ENCODE measurements at places on chromosomes 6 and 20.

DNA sequence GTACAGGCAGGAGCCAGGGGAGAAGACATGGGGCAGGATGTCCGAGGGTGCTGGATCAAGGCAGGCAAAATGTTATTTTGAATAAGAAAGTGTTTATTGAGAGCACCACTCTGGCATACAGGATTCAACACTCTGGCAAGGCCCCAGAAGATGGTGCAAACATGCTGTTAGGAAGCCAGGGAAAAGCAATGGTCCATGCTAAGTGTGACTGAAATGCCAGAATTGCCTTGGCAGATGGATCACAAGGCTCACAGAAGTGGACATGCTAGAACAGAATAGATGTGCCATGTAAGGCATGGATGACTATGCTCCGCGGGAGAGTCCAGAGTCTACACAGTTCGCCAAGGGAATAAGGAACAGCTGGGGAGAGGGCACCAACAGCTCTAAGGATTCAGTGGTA lies 54.6 kb downstream of the QRSL1 start:
- no peak for DNase-seq

- no peak for DNase-seq
Measured at GRCh38 chr6:37122861-37123260, 47.1 kb upstream of the PIM1 start.

DNA sequence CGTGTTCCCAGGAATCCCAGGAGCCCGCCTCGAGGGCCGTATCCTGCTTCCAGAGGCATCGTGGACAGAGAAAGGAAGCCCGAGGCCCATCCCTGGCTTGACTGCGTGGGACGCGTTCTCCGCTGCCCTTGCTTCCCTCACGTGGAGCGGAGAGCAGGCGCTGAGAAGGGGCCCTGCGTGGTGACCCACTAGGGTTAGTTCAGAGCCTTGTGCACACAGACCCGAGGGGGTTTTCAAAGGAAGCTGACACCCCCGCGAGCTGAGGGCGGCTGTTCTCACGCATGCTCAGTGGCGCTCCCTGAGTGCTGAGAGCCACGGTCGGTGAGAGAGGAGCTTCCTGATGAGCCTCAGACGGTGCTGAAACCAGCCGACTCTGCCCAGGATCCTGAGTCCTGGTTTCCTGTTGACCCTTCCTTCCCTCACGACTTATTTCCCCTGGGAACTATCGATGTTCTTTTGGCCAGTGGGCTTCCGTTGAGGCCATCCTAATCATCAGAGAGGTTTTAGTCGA lies 28.9 kb upstream of the CCR6 start:
- DNase-seq = no peak

DNA sequence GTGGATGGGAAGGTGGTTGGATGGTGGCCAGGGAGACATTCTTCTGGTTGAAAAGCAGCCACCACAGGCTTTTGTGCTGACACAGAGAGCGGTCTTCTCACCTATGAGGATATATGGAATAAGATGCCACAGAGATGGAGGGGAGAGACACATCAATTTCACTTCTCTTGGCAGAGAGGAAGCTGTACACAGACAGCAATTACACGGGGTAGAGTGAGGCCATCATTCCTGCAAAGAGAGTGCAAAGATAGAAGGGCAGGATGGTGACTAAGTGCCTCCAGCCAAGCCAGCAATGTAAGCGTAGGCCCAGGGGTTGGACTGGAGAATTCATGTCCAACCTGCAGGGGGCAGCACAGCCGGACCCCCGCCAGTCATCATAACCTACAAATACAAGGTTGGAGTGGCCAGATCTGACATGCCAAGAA lies 56.4 kb downstream of the NRN1 start:
- DNase-seq = no peak

DNA sequence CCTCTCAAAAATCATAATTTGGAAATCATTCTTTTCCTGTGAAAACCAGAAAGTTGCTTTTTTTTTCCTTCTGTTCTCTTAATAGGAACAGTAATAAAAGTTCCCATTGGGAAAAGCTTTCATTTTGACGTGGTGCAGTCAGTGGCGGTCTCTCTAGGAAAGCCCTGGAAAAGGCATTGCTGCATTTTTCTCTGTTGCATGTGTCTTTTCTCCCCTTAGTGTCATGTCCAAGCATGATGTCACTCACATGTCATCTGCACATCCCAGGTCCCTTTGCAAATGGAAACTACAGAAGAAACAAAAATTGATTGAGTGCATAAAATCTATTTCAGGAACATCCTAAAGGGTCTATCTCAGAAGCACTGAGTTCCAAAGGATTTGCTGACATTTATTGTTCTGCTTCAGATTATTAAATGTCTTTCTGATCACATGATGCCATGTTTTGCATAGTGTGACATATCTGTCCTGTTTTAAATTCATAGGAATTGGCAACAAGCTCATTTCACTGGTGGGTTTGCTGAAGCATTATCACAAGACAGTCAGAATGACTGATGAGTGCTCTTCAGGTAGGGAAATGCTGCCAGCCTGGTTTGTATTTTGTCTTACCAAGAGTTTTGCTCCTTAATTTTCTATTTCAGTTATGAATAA lies 208.7 kb downstream of the SOX4 start:
- DNase-seq = no peak

DNA sequence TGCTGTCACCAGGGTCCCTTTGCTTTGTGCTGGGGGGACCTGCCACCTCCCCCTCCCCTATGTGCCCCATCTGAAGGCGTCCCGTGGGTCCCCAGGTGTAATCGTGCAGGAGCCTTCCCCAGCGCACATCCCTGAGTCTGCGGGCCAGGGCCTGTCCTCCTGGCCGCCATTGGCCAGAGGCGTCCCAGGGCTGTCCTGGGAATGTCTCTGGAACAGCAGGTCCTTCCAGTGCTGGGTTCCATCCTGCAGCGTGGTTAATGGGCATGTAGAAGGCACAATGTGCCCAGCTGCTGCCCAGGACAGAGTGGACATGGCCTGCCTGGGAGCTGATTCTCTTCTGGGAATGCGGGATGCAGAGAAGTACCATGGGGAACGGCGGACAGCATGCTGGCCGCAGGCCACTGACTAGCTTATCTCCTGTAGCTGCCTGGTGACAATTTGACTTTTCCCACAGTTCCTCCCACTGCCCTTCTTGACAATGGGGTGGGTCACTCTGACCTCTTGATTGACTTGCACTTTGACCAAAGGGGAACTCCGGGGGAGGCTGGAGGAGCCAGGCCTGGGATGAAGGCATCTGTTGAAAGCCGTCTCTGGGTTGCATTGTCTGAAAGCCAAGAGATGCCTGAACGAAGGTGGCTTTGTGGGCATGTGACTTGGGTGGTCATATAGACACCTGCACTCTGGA lies 64.0 kb downstream of the CTCFL start:
- no peak for DNase-seq

DNA sequence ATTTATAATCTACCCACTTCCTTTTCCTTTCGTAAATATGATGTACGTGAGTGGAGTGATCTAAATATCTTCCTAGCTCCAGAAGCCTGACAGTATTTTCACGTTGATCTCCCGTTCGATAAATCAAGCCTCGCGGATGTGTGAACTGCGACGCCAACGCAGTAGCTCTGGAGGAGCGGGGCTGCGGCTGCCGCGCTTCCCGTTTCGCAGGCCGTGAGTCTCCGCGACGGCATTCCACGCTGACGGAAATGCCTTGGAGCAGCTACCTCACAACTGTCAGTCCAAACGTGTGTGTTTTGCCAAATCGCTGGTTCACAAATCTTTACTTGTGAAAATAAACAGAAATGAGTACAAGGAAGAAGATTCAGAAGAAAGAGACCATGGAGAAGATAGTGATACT lies 41.2 kb downstream of the BTBD3 start:
- no peak for DNase-seq

- no peak for DNase-seq
Measured at GRCh38 chr6:134446218-134446848, 128.4 kb upstream of the SGK1 start.

DNA sequence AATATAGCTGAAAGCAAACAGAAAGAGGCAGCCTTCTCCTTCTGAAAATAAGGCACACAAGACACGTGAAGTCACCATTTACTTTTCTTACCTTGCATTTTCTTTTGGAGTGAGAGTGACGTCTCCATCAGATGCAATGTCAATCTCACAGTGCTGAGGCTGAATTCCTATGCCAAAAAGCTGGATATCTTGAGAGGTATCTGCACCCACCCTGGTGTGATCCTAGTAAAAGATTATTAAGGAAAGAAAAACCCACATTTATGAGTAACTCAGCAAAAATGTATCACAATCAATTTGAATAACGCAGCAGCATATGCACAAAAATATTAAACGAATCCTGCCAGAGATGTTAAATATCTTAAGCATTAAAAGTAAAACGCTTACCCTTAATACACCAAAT lies 121.4 kb upstream of the NUP153 start:
- DNase-seq = no peak

GRCh38 chr6:55184782-55185530 lies 10.6 kb downstream of the HCRTR2 start:
- DNase-seq = no peak

- DNase-seq = no peak
Measured at GRCh38 chr6:24668997-24669361, 2.1 kb downstream of the ACOT13 start.

DNA sequence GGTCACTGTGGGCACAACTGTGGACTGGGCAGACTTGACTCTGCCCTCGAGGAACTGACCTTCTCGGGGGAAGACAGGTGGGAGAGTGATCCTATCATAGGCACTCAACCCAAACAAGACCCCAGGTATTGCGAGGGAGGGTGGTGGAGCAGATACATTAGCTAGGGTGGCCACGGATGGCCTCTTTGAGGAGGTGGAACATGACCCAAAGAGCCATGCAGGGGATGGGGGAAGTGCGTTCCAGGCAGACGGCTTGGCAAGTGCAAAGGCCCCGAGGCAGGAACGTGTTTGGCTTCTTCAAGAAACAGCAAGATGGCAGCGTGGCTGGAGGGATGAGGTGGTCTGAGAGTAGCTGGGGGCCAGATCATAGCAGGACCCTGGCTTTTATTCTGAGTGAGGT lies 167.6 kb downstream of the NFATC2 start:
- no peak for DNase-seq

DNA sequence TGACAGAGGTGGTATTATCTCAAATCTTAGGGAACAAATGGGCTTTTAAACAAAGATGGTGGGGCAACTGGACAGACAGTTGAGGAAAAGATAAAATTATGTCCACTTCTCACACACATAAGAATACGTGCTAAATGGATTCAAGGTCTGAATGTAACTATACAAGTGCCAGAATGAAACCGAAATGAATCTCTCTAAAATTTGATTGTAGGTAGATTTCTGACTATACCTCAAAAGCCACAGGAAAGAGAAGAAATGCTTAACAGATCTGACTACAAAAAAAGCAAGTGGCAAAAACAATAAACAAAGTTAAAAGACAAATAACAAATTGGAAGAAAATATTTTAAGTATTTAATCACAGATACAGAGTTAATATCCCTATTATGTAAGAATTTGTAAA lies 182.7 kb upstream of the OLIG3 start:
- no peak for DNase-seq

GRCh38 chr6:139872665-139873064 lies 498.2 kb upstream of the CITED2 start:
- no peak for DNase-seq

DNA sequence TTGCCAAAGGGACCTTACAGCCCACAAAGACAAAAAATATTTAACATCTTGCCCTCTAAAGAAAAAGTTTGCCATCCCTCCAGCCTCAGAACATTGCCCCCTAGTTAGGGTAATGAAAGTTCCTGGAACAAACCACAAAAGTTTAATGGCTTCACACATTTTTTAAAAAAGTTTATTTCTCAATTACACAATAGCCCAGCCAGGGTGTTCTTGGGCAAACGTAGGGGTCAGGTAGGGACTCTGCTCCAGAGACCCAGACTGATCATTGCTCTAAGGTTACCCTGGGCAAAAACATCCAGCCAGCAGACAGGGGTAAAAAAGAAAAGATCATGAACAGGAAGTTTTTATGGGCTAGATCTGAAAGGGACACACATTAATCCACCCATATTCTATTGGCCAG lies 4.5 kb upstream of the ISM1 start:
- no peak for DNase-seq

DNA sequence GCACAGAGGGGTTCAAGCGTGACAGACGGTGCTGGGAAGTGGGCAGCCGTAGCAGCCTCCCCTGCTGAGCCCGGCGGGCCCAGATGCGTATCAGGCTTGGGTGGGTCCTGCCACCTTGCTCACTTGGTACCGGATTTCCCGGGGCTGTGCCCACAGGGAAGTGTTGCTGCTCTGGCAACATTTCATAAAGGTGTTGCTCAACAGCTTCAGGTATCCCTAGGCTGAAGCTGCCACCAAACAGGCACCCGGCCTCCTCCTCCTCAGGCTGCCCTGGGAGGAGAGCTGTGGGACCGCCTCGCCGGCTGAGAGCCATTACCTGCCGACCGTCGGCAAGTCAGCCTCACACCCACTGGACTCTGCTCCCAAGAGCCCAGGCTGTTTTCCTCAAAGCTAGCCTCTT lies 11.5 kb downstream of the PSMG4 start:
- no peak for DNase-seq

DNA sequence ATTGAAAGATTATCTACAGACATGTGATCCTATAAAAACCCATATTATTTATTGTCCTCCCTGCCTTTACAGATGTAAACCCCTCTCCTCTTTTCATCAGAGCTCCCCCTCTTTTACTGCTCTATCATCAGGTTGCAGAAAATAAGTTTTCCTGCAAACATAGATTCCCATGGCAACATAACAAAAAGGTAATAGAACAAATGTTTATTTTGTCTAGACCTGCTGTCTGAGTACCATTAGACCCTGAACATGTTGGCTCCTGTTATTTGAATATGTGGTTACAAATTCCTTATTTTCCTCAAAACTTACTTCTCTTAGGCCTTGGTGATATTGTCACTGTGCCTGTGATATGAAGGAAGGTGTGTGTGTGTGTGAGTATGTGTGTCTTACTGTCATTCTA lies 11.5 kb downstream of the MAPK14 start:
- DNase-seq = no peak

DNA sequence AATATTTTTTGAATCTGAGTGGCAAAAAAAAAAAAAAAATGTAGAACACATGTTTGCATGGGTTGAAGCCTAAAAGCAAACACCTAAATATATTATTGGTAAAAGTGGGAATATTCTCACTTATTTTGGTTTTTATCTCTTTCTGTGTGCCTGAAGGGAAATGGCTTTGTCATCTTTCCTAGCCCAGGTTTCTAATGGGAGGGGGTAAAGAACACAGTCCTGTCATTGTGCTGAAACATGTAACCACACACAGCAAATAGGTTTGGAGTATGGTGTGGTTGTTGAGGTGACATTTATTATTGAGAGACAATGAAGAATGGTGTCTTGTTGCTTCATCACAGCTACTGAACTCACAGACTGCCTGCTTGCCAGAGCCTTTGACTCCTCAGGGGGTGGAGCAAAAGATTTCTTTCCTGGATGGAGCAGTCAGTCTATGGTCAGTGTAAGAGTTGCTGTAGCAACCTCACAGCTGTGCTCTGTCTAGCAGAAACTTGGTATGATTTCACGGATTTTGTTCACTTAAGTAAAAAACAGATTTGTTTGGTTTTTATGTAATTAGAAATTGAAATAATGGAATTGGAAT lies 70.2 kb downstream of the CEP57L1 start:
- DNase-seq = no peak
